COR-L47 (cell line): ENCODE measurements at places on chromosomes 5 and 9.
A peak's percentile ranks its signal among the peaks of the same experiment; 100 is the strongest.

- DNase-seq = no peak
Measured at GRCh38 chr5:111673891-111674626, 82.9 kb downstream of the NREP start.

GRCh38 chr5:112929336-112930081 lies 7.5 kb upstream of the REEP5 start:
- DNase-seq = no peak

GRCh38 chr5:98309785-98310598 lies 463.5 kb upstream of the RGMB start:
- peak; percentile 46 for DNase-seq

DNA sequence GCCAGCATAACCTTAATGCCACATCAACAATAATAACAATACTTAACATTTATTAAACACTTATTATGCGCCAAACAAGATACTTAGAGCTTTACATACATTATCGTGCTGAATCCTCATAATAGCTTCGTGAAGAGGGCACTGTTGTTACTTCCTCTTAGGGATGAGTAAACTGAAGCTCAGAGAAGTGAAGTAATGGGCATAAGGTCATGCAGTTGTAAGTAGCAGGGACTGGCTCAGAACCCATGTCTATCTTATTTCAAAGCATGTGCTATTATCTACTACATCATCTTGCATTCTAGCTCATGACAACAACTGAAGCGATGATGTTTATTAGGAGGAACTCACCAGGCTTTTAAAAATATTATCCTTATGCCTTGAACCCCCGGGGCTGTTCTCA lies 34.9 kb upstream of the PPP3R2 start:
- no peak for DNase-seq

GRCh38 chr9:98809311-98810101 lies 2.0 kb downstream of the GALNT12 start:
- DNase-seq = peak; percentile 13

DNA sequence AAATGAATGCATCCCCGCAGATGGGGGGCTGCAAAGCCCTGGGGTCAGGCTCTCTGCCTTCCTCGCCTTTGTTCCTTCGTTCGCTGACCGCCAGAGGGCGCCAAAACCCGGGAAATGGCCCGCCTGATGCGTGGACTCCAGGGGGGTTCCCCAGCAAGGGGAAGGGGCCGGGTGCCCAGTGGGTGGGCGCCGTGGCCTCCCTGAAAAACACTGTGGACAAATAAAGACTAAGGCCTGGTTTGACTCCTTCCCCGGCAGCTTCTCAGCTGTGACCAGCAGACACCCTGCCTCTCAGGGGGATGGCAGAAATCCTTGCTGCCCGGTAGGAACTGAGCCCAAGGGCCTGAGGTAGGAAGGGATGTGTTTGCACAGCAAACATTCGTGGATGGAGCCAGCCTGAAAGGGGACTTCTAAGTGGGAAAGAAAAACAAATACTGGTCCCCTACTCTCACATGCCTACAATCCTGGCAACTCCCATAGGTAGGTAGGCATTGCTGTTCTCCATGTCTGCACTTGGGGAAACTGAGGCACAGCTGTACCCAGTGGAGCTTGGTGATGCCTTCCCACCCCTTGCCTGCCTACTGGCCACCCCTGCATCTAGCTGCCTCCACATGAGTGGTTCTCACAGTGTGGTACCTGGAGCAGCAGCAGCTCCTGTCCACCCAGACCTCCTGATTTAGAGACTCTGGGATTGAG lies 57.7 kb downstream of the DUSP1 start:
- no peak for DNase-seq

GRCh38 chr5:121031491-121031890 lies 567.4 kb downstream of the PRR16 start:
- DNase-seq = no peak

DNA sequence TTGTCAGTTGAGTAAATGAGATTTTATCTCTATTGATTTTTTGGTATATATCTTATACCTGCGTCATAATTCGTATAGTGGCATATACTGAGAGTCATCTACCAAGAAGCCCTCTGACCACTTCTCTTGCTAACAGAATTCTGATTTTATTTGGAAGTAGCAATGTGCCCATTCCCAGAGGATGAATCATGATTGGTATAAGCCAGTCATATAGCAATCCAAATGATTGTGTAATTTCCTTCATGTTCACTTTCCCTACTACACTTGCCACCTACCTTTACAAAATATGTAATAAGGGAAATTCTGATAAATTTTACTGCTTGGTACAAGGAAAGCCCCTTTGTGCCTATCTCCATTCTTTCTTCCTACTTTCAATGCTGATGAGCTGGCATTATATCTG lies 16.1 kb upstream of the ZNF462 start:
- DNase-seq = no peak

DNA sequence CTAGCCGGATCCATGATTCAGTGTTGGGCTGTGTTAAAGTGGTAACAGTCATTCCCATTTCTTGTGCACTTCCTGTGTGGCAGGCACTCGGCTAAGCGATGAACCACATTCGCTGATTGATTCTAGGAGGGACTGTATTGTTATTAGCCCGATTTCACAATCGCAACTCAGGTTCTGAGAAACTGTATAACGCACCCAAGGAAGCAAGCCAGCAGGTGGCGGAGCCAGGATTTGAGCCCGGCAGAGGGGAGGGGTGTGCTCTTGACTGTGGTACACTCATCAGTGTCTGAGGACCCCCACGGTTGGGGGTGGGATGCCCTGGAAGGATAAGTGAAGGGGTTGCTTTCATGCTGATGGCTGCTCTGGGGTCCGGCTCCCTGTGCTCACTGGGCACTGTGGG lies 34.7 kb downstream of the LRSAM1 start:
- DNase-seq = no peak

- no peak for DNase-seq
Measured at GRCh38 chr5:3598769-3599211, 3.2 kb downstream of the IRX1 start.

- no peak for DNase-seq
Measured at GRCh38 chr5:2187687-2188086, 305.0 kb upstream of the IRX4 start.

DNA sequence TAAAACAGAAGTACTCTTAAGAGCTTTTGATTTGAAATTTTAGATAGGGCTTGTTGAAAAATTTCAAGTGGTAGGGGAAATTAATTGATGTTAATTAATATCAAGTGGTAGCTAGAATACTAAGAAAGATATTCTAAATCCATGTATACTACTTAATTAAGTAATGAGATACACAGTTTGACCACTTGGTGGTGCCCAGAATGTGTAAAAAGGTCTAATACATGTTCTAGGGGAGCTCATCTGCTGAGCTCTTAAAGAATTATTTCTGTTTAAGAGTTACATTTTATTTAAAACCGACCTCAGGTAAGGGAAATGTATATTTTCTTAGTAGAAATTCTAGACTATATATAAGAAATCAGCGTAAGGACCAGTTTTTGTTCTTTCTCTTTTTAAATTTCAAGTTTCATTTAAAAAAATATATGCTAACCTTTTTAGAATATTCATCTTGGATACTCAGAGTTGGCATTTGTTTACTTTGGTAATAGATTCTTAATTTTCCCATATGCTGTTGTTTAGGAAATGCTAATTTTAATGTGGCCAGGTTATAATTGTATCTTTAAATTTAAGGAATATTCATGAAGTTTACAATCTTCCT lies 61.5 kb downstream of the LNPEP start:
- peak; percentile 55 for DNase-seq

DNA sequence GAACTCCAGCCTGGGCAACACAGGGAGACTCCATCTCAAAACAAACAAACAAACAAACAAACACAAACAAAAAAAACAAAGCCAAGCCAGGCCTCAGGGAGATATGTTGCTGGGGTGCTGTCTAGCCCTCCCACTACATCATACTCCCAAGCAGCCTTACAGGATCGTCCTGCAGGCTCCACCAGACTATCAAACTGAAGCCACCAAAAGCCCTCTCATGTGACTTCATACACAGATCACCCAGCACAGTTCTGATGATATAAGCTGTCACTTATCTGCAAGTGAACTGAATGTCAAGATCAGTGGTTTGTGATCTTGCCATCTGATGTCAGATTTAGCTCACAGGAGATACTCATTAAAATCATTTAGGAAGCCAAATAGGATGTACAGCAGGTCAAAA lies 43.3 kb downstream of the WDR41 start:
- no peak for DNase-seq

- no peak for DNase-seq
Measured at GRCh38 chr5:16794269-16794913, 141.7 kb downstream of the MYO10 start.

- DNase-seq = no peak
Measured at GRCh38 chr5:68067976-68068603, 147.5 kb upstream of the PIK3R1 start.

- no peak for DNase-seq
Measured at GRCh38 chr5:34706084-34706483, 50.0 kb downstream of the RAI14 start.

- no peak for DNase-seq
Measured at GRCh38 chr9:5326893-5327548, 12.7 kb downstream of the RLN1 start.

- no peak for DNase-seq
Measured at GRCh38 chr5:100779669-100780375, 123.3 kb downstream of the ST8SIA4 start.

GRCh38 chr5:140673187-140673976 lies at the start of gene DND1:
Gene DND1 (minus strand): TSS chr5:140673576. CDS start chr5:140673542, 34 bp downstream.
- no peak for DNase-seq

GRCh38 chr5:143678148-143678905 lies 133.6 kb upstream of the HMHB1 start:
- DNase-seq = no peak

DNA sequence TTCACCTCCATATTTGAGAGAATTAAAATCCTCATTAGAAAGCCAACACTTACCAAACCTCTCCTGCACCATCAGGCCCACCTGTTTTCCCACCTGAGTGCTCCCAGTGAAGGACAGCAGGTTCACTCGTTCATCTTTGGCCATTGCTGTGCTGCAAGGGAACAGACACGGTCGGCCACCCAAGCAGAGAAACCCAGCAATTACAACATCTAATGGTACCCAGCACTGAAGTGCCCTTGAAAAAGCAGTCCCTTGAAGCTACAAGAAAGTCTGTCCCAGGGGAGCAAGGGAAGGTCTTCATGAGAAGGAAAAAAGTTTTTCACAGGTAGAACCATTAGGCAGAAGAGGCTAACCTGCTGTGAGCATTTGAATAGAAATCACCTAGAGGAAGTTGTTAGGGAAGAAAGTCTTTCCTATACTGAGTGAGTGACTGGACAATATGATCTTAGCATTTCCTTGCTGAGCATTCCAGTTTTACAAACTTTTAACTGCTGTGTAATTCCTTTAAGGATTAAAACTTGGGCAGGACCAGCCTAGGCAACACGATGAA lies 26.7 kb downstream of the ALDH7A1 start:
- DNase-seq = no peak

DNA sequence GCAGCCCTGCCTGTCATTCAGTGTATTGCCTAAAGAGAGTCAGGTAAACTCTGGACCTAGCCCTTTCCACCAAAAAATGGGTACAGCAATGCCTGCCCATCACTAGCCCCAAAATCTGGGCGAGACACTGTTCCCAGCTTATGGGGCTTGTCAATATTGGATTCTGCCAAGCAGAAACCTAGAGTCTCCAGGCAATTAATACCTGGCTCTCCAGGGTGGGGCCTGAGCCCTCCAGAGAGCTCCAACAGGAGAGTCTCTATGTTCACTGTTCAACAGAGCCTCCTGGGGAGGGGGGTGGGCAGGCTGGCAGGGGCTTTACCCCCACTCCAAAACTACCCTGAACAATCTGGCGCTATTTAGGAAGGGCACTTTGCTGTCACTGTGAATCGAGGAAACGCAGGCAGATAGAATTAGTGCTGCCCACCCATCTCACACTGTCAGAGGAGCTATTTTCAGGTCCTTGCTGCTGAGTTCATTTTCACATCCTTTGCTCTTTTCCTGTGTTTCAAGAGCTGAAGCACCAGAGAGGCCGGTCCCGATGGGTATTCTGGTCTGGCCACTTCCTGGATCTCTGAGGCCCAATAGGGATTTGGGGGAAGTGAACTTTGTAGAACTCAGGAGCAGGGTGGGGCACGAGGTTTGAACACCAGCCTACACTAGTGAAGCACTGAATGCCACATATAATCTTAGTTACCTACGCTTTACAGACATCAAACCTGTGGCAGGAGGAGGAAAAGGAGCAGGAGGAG lies 121.8 kb downstream of the C5orf15 start:
- no peak for DNase-seq

GRCh38 chr9:134807716-134808446 lies 72.7 kb upstream of the FCN2 start:
- no peak for DNase-seq

DNA sequence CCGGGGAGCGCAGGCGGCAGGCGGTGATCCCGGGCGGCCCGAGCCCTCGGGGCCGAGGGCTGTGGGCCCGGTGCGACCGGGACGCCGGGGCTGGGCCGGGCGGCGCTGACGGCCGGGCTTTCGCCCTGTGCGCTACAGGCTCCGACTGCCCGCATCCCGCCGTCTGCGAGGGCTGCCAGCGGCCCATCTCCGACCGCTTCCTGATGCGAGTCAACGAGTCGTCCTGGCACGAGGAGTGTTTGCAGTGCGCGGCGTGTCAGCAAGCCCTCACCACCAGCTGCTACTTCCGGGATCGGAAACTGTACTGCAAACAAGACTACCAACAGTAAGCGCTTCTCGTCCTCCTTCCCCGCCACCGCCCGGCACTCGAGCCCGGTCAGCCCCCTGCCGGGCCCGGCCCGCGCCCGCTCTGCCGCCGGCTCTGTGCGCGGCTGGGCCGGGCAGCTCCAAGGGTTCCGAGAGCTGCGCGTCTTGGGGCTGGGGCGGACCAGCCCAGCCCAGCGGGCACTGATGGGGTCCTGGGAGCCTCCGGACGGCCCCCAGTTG lies 1.6 kb downstream of the LMX1B start:
- peak; percentile 48 for DNase-seq

- DNase-seq = no peak
Measured at GRCh38 chr9:131236761-131237160, 39.5 kb downstream of the FAM78A start.

DNA sequence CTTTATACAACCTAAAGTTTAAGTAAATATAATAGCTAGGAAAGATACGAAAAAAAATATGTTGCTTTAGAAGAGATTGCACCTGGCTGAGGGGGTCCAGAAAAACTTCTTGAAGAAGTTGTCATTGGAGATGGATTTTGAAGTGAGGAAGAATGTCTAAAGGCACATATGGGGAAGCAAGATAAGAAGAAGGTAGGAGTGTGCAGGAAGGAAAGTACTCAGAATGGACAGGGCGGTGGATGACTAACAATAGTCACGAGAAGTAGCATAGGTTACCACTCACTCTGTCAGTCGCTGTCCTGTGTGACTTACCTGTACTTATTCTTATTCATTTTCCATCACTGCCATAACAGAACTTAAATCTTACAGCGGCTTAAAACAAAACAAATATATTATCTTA lies 251.6 kb downstream of the GRIA1 start:
- no peak for DNase-seq

DNA sequence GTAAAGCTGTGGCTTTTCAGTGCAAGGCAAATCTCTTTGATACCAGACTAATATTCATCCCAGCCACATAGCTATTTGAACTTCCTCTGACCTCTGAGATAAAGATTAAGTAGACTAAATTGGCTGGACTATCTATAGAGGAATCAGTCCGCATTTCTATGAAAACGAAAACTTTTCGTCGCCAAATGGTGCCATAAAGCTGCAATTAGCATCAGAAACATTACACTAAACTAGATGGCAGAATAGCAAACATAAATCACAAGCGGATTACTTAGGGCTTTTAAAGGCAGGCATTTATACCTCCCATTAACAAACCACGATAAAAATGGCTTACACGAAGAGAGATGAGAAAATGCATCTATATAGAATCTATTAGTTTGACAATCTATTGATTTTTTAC lies 1009.7 kb upstream of the CDH6 start:
- no peak for DNase-seq

- DNase-seq = no peak
Measured at GRCh38 chr9:99778308-99778707, 43.4 kb upstream of the NR4A3 start.

- DNase-seq = peak; percentile 47
Measured at GRCh38 chr9:95494022-95494415, 22.8 kb downstream of the PTCH1 start.
